Hypothalamus (tissue), 51 donors: ENCODE measurements at places on chromosomes 13 and 19.

DNA sequence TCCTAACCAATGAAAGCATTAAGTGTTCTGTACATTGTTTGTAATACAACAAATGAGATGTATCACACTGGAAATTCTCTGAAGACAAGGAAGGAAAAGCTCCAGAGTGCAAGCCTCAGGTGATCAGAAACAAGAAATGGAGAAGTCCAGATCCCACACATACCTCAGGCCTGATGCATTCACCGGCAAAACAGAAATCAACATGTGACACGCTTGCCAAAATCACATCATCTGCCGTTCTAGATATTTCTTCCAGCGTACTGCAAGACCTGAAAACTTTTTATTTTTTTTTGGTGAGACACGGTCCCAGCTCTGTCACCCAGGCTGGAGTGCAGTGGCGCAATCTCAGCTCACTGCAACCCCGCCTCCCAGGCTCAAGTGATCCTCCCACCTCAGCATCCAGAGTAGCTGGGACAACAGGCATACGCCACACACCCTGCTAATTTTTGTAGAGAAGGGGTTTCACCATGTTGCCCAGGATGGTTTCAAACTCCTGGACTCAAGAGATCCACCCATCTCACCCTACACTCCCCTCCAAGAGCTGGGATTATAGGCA, 48.6 kb downstream of the FOXO1 start:
- DNase-seq = no peak

GRCh38 chr19:29837448-29837981, 25.7 kb downstream of the CCNE1 start:
- DNase-seq = no peak

DNA sequence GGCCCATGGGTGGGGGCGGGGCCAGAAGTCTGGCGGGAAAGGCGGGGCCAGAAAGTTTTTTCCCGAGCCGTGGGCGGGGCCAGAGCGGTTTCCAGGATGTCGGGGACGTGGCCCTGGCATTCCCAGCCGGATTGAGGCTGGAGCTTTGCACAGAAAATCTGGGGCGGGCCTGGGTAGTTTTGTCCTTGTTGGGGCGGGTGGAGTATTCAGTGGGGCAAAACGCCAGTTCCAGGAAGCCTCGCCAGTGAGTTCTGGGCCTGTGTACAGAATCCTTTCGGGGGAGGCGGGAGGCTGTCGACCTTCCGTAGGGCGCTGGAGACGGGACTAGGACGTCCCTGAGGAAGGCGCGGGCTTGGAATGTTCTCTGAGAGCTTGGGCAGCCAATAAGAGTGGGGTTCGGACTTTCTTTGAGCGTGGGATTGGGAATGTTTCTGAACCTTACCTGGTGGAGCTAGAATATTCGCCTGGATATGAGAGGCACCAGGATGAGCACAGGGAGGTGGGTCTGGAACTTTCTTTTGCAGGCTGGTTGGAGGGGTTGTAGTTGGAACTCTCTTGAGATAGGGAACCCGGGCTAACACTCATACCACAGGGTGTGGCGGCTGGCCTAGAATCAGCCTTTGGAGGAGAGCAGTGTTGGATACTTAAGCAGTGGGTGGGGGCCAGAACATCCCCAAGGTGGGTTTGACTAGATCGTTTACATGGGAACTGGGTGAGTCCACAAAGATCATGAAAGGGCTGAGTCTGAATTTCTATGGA, 1.3 kb downstream of the CCDC9 start:
- DNase-seq = no peak

DNA sequence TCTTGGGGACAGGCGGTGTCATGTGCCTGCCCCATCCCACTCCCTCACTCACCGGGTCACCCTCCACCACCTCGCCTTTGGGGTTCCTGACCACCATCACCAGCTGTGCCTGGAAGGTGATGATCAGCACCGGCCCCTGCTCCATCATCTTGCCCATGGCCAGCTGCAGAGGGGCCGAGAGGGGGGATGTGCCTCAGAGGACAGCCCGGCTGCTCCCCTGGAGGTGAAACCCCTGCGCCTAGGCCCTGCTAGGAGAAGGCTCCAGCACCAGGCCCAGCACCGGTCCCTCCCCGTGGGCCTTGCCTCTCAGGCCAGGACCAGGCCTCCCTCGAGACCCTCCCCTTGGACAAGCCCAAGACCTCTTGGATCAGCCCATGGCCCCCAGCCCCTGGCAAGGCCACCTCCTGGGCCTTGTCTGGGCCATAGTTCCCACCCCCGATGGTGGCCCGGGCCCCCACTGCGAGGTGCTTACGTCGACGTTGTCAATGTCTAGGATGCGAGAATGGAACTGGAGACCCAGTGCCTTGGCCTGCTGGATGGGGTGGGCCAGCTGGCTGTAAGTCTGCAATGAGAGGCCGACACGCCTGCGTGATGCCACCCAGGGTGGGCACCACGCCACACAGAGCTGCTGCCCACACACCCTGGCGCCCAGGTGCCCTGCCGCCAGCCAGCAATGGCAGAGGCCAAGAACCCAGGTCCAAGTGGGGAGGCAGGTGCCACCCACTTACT, 1.8 kb upstream of the CTXN1 start:
- DNase-seq = no peak

DNA sequence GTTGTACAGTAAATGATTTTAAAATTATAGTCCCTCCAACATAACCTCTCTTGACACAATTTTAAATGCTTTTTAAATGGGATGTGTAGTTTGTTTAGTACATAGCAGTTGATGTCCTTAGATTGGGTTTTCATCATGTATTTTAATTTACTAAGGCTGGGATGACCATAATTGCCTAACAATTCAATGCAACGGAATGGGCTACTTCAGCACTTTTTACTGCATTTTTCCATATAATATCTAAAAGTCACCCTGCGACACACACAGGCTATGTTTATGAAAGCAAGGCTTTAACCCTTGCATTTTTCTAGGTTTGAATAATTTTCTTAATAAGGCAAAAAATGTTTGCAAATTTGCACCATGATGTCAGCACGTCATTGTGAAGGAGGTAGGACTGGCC, 321.0 kb downstream of the DLEU7 start:
- DNase-seq = no peak

GRCh38 chr13:51674276-51674675, 90.0 kb downstream of the WDFY2 start:
- no peak for DNase-seq
